ENCODE measurements at places on chromosomes 5 and 9. TPM values are rescaled to one million over a fixed set of nuclear protein-coding genes. Genes with fewer than 3 reads are reported as not detected.
A peak's percentile ranks its signal among the peaks of the same experiment; 100 is the strongest.

DNA sequence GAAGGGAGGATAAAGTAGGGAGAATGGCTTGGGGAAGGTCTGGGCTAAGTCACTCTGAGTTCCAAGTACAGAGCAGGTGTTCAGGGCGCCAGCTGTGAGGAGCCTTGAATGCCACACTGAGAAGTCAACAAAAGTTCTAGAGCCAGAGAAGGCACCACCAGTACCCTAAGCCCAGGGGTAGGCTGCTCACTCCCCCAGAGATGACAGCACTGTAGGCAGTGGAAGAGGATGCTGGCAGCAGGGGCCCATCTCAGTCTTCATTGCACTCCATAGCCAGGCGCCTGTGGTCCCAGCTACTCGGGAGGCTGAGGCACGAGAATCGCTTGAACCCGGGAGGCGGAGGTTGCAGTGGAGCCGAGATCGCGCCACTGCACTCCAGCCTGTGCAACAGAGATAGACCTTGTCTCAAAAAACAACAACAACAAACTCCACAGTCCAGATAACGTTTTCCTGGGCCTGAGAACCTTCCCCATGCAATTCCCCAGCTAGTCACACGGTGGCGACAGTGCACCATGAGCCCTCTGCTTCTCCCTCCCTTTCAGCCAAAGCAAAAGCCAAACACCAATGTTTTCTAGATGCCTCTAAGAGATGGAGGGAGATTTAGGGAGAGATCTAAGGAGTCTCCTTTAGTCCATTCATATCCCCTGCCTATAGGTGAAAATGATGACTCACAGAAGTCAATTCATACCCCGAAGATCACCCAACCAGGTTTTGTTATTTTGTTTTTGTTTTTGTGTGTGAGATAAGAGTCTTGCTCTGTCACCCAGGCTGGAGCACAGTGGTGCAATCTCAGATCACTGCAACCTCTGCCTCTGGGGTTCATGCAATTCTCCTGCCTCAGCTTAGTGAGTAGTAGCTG is 19.8 kb upstream of the NSD1 start:
- no peaks in the 10 kb centered on the region for H3K27me3 ChIP-seq
- no peak overlapping the region for H3K27ac ChIP-seq
- DNase-seq: peak; percentile 81
- H3K4me1 ChIP-seq: peaks cover 14% of the 10 kb centered on the region
- no peak overlapping the region for H3K4me3 ChIP-seq

- no peak overlapping the region for H3K27ac ChIP-seq
- DNase-seq: no peak
- H3K36me3 ChIP-seq: no peaks in the 10 kb centered on the region
These were observed 32.9 kb downstream of the TRPC7 start for GRCh38 chr5:136332223-136333015.

- peaks cover 11% of the 10 kb centered on the region for H3K36me3 ChIP-seq
- peaks cover 12% of the 10 kb centered on the region for H3K4me1 ChIP-seq
These were observed 61.1 kb downstream of the FRMD3 start for GRCh38 chr9:83477120-83477519.

DNA sequence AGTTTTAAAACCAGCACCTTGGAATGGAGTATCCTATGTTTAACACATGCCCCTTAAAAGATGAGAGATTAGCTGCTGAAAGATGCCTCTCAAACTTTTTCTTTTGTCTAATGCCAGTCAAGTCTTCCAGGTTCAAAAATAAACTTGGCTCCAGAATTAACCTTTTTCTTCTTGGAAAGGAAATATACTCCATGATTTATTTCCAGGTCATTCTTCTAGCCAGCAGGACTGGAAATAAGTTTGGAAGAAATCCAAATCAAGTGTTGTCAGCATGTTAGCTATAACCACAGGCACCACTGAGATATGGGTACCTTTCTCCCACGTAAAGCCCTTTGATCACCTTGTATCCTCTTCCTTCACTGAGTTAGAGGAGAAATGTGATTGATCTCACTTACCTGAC is 56.1 kb downstream of the NLN start:
- peaks cover 4% of the 10 kb centered on the region for H3K4me1 ChIP-seq
- peaks cover 6% of the 10 kb centered on the region for H3K36me3 ChIP-seq
- H3K27me3 ChIP-seq: no peaks in the 10 kb centered on the region
- no peak overlapping the region for H3K27ac ChIP-seq

The AOPEP gene
- total RNA-seq: 27.3 TPM

The PCA3 gene
- total RNA-seq: not detected
